NCI-H187 treated with DMSO at 0.1 percent for 48 hours (cell line): ENCODE measurements at places on chromosomes 1 and 21.

DNA sequence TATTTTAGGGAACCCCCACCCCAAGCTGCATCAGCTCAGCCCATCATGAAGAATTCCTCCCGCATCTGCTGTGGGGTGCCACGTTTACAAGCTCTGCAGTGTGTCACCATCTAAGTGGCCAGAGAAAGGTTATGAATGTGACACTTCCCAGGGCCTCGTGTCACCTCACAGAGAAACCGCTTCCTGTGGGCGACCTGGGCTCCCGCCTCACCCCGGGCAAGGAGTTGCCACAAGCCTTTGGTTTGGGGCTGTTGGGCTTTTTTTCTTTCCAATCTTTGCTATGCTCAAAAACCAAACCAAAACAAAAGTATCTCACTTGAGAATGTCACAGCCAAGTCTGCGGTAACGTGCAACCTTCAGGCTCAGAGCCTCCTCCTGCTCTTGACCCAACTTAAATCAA is 82.1 kb upstream of the ARHGEF16 start:
- no peak for DNase-seq

- DNase-seq: no peak
Observed at GRCh38 chr1:67536957-67537666, 106.9 kb upstream of the SERBP1 start.

DNA sequence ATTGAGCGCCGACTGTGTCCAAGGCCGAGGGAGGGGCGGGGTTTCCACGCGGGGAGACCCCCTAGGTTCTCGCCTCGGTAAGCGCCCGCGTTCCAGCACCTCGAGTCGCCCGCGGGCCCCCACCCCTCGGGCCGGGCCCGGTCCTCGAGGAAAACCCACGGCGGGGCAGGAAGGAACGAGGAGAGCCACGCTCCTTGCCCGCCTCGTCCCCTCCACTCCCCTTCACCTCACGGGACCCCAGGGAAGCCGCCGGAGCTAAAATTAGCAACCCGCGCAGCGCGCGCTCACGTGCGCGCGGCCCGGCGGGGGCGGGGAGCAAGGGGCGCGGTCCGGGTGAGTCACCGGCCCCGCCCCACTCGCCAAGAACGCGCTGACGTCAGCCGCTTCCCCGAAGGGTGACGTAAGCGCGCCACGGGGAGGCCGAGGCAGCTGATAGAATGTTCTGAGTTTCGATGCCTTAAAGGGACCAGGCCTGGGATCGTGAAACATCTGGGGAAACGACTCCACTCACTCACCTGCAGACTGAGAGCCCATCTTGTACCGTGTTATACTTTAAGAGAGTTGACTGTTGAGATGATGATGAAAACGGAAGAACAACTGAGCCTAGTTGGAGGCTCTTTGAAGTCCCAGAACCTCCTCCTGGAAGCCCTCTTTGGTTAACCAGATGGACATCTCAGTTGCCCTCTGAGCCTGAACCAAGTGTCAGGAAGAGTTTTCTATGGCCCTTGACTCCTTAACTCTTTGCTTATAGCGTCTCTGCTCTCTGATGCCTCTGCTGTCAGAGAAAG is 49.7 kb upstream of the ATF3 start:
- no peak for DNase-seq

- no peak for DNase-seq
Observed at GRCh38 chr1:227422581-227422980, 104.3 kb upstream of the CDC42BPA start.

DNA sequence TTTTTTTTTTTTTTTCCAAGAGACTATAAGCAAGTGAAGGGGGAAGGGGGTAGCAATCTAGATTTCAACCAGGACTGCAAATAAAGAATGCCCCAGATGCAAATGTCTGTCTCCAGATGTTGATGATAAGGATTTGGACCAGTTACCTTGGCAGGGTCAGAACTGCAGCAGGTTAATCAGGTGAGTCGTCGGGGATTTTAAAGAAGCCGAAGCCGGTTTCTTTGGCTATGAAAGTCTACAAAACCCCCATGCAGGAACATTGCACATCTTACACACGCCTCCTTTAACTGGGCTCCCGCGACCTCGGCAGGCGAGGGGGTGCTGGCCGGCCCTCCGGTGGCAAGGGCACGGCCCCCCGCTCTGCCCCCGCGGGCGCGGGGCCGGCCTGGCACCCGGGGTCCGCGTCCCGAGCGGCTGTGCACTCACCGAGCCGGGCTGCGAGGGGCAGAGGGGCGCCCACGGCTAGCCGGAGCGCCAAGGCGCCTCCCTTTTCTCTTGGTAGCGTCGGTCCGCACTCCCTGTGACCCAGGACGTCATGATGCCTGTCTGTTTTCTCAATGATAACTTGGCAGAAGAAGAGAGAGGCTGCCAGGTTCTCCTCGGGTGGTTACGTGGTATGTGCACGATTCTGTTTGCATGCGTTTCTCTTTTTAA is 366.3 kb upstream of the ESRRG start:
- DNase-seq: no peak

DNA sequence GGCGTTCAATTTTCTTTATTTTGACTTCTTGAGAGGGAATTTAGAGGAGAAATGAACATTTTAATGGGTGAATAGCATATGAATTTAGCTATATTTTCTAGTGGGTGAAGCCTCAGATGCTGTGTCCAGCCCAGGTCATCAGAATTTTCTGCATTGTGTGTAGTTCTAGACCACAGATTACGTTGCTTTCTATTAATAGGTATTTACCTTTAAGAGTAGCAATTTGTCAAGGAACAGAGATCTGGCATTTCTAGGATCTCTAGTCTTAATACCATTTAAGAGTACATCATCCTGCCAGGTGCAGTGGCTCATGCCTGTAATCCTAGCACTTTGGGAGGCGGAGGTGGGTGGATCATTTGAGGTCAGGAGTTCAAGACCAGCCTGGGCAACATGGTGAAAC is 20.7 kb downstream of the TDRD5 start:
- DNase-seq: no peak

DNA sequence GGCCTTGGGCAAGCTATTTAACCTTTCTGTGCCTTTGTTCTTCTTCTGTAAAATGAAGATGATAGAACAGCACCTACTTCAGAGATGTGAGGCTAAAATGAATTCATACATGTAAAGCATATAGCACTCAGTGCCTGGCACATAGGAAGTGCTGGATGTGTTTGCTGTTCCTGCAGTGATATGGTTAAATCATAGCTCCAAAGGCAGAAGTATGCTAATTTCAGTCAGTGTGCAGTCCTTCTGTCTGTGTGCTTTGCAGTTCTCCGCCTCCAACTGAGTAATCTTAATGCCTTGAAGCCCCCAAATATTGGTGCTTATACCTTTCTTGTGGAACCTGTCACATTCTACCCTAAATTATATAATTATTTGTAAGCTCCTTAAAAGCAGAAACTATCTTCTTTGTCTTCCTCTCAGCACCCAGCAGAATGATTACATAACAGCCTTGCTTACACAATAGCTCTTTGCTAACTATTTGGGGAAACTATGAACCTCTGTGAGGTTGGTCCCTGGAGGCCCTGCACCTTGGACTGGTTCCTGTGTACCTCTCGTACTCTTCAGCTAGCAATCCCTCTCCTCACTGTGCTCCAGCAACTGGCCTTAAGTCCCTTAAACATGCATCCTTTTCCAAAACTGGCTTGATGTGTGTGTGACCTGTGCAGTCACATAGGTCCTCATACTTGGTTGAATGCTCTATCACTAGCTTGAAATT is 57.0 kb upstream of the CACYBP start:
- no peak for DNase-seq

GRCh38 chr1:212941452-212941851 is 8.9 kb upstream of the VASH2 start:
- DNase-seq: no peak
